SJSA1 (cell line): ENCODE measurements at places on chromosomes 7 and 10. TPM values are rescaled to one million over a fixed set of nuclear protein-coding genes. Genes with fewer than 3 reads are reported as not detected.

Gene RBM28
- 21.4 and 23.8 TPM in 2 replicates for total RNA-seq

Gene FAM25A
- not detected in 2 replicates for total RNA-seq

GRCh38 chr7:94286111-94286510 lies 108.6 kb upstream of the COL1A2 start:
- H3K27me3 ChIP-seq: no peaks in the 10 kb centered on the region
- H3K27ac ChIP-seq: no peak overlapping the region
- H3K4me3 ChIP-seq: no peak overlapping the region
- H3K36me3 ChIP-seq: no peaks in the 10 kb centered on the region

DNA sequence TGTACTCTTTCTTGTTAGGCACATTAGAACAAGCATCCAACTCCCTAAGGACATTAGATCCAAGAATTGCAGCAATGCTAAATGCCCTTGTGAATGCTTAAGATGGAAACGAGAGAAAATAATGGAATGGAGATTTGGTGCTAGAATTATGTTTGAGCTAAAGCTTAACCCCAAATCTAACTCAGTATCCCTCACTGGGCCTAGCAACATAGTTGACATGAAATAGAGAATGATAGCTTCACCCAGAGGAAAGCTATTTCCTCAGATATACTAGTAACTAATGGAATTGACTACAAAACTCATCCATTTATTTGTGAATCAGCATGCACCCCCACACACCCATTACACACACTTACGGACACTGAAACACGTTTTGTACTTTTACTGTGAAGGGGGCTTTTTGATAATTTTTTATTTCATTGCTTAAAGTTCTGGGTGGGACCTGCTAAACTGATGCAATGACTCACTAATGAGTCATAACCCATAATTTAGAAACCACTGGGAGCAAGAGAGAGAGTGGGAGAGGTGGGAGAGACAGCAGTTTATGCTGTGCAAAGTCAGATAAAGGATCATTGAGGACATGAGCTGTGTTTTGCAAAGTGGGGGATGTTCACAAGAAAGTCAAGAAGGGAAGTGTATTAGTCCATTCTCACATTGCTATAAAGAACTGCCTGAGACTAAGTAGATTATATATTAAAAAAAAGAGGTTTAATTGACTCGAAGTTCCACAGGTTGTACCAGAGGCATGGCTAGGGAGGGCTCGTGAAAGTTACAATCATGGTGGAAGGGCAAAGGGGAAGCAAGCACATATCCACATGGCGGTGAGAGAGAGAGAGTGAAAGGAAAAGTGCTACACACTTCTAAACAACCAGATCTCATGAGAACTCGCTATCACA lies 382.7 kb downstream of the SFMBT2 start:
- no peaks in the 10 kb centered on the region for H3K36me3 ChIP-seq
- H3K27me3 ChIP-seq: no peaks in the 10 kb centered on the region
- no peak for DNase-seq
- H3K4me3 ChIP-seq: no peak overlapping the region
- no peak overlapping the region for H3K27ac ChIP-seq
- no peaks in the 10 kb centered on the region for H3K4me1 ChIP-seq

Gene PSMA2
- 218 and 258 TPM in 2 replicates for total RNA-seq

GRCh38 chr10:112145263-112145662 lies 38.3 kb downstream of the GPAM start:
- DNase-seq: no peak
- H3K36me3 ChIP-seq: peaks cover 3% of the 10 kb centered on the region; the same call in 1 of the 2 replicates
- no peaks in the 10 kb centered on the region for H3K4me1 ChIP-seq
- H3K27me3 ChIP-seq: no peaks in the 10 kb centered on the region
- H3K4me3 ChIP-seq: no peak overlapping the region
